Suppressor macrophage (primary cell): ENCODE measurements at places on chromosomes 11 and 22.
A peak's percentile ranks its signal among the peaks of the same experiment; 100 is the strongest.

DNA sequence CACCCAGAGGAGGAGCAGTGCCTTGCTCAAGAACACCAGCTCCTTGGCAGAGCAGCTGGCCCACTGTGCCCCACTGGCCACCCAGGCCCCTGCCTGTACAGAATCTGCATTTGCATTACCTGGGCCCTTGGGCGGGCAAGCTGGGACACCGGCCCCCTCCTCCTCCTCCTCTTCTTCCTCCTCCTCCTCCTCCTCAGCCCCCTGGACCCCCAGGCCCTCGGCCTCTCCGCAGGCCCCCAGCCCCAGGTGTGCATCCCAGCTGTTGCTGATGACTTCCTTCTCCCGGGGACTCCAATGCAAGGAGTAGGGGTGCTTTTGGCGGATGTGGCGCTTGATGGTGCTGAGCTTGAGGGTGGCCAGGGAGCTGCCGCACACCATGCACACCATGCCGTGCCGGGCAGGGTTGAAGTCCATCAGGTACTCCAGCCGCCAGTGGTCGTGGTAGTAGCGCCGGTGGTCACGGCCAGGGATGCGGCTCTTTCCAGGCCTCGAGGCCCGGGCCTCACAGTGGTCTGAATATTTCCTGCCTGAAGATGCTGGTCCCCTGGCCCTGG lies 2.8 kb downstream of the ZFTA start:
- no peak for DNase-seq

DNA sequence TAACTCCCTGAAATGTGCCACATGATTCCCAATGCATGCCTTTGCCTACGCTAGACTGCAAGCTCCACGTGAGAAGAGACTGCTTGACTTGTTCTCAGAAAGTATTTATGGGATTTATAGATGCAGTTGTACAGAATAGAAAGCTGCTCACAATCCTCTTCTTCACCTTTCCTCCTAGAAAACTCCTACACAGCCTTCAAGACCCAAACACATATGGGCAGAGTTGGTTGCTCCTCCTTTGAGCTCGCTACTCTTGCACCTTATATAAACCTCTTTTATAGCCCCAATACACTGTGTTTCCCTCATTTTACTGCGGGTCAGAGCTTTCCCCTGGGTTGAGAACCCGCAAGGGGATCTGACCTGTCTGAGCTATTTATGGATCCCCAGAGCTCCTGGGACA lies 16.4 kb downstream of the C1QTNF6 start:
- DNase-seq: no peak

- no peak for DNase-seq
Observed at GRCh38 chr11:117786135-117786870, 10.7 kb downstream of the DSCAML1 start.

DNA sequence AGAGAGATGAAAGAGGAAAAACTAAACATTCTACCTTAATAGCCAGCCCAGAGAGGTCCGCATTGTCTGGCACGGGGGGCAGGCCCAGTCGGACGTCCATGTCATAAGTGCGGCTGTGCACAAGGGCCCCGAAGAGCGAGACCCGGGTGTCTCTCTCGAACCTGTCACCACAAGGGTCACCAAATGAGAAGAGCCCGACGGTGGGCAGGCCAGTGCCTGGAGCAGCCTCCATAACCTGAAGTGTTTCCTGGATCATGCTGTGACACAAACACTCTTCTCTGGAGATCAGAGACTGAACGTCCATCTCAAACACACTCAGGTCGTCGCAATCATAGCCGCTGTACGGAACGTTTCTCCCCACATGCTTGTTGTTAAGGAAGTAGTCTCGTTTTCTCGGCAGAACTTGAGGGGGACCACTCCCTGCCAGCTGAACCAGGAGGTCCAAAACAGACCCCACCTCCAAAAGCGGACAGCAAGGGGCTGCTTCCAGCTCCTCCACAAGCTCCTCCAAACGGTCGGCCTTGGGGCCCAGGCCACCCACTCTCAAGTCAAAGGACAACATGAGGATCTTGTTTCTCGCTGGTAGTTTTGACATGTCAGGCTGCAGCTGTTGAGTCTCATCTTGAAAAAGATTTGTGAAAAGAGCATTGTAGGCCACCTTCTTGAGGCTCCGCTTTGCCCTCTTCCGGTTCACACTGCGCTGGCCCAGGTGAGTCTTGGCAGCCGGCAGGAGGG lies 971 bp downstream of the TUBGCP6 start:
- DNase-seq: no peak

- peak; percentile 76 for DNase-seq
Observed at GRCh38 chr22:46070803-46071450, 79.4 kb upstream of the PPARA start.

- peak; percentile 44 for DNase-seq
Observed at GRCh38 chr11:31240340-31240904, 129.1 kb downstream of the DCDC1 start.

GRCh38 chr11:19674836-19675235 lies 37.8 kb upstream of the NAV2 start:
- DNase-seq: no peak

- no peak for DNase-seq
Observed at GRCh38 chr11:17607083-17607429, 60.0 kb downstream of the OTOG start.

GRCh38 chr11:76648061-76648460 lies 22.5 kb downstream of the LRRC32 start:
- no peak for DNase-seq

DNA sequence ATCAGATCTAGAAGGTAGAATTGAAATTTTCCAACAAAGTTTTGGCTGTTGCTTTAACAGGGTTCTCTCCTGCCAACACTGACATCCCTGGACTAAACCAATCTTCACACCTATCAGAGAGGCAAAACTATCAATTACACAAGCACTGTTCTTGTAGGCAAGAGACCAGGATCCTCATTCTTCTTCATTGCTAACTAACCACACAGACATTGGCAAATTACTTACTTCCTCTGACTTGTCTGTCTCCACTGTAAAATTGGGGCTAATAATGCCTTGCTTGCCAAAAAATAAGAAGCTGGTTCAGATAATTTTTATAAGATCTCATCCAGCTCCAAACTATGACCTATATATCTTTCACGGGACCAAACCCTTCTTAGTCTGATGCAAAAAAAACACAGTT lies 93.8 kb upstream of the DDI1 start:
- peak; percentile 10 for DNase-seq

DNA sequence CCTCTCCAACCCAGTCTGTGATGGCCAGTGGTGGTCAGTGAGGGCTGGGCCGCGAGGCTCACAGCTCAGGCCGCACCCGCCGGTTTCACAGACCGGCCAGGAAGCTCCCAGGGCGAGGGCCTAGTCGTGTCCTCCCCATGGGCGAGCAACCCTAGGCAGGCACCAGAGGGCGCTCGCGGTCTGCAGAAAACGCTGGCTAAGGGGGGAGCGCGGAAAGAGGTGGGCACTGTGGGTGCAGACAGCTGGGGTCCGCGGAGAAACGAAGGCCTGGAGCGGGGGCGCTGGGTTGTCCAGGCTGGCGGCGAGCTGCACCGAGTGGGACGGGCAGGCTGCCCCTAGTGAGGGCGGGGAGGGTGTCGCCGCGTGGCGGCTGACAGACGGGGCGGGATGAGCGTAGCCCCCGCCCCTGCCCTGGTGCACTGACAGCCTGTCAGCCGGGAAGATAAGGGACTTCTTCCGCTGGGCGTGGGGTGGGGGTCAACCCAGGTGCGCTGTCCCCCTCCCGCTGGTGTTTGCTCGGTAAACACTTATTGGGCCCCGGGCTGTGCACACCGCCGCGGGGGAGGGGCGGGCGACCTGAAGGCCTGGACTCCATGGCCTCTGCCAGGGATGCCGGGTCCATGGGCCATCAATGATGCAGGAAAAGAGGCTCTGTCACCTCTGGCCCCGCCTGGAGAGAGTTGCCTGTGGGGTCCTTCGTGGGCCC lies 7.5 kb downstream of the GP1BB start:
- peak; percentile 88 for DNase-seq

DNA sequence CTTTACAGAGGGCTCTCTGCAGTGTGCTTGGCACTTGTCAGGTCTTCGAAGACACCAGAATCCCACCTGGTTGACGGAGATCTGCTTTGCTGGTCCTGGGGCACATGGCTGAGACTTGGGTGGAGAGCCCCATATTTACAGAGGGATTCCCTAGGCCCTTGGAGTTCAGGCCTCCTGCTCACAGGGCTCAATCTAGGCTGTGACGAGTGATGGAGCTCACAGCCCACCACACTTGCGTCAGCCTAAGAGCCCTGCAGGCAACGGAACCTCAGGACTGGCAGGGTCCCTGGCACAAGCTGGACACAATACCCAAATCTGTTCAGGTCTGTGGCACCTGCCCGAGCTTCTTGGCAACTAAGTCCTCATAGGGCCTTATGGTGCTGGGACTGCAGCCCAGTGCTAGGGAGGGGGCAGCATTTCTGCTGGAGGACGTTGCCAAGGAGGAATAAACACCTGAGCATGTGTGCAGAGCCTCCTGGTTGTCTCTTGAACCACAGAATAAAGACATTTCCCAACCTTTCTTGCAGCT lies 59.1 kb downstream of the KCNC1 start:
- DNase-seq: no peak

DNA sequence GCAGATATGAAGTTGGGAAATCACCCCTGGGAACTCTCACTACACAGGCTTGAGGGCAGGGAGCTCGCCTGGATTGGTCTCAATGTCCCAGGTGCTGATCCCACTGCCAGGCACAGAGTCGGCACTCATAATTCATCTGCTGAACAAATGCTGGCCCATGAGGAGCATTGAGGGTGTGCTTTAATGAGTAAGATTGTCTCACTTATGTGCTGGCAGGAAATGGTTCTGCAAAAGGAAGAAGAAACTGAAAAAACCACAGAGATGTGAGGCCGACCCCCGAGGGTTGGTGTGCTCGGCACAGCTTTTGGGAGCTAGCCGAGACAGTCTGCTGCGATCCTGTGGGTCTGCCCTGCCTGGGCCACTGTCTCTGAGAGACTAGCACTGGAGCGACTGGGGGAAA lies 9.4 kb downstream of the PLAAT2 start:
- DNase-seq: no peak

DNA sequence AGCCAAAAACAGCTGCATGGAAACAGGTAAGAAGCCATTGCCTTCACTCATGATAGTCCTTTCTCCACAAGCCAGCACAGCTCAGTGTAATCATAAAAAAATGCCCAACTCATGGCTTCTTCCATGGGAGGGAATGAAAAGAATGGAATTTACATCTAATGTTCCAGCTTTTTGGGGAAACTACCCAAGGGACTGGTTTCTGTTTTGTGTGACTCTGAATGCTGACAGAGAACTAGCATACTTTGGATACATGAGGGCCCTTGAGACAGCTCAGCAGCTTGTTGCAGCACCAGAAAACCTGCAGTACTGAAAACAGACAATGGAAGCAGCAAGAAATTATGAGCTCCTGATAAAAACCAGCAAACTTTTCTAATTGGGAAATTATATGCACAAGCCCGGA lies 24.2 kb upstream of the HORMAD2 start:
- DNase-seq: no peak
